ENCODE measurements at places on chromosomes 5 and 9.
A peak's percentile ranks its signal among the peaks of the same experiment; 100 is the strongest.

- no peak for DNase-seq
These were observed 35.8 kb downstream of the VLDLR start for GRCh38 chr9:2657427-2657826.

- DNase-seq: no peak
These were observed 447.3 kb upstream of the CCNG1 start for GRCh38 chr5:162990063-162990462.

DNA sequence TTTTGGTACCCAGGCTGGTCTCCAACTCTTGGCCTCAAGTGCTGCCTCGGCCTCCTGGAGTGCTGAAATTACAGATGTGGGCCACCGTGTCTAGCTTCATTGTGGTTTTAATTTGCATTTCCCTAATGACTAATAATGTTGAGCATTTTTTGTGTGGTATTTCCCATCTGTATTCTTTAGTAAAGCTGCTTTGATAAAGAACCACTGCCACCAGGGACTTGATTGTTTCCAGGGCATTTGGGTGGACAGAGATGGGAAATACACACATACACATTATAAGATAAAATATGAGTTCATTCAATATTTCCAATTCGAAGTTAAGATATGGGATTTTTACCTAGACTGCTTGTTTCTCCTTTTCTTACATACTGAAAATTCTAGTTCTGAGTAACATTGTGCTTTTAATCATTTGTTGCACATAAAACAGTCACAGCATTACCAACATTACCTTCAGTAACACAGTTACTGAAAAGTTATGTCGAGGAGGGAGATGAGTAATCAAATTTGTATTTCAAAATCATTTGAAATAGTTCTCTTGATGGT is 28.9 kb downstream of the HABP4 start:
- DNase-seq: no peak

DNA sequence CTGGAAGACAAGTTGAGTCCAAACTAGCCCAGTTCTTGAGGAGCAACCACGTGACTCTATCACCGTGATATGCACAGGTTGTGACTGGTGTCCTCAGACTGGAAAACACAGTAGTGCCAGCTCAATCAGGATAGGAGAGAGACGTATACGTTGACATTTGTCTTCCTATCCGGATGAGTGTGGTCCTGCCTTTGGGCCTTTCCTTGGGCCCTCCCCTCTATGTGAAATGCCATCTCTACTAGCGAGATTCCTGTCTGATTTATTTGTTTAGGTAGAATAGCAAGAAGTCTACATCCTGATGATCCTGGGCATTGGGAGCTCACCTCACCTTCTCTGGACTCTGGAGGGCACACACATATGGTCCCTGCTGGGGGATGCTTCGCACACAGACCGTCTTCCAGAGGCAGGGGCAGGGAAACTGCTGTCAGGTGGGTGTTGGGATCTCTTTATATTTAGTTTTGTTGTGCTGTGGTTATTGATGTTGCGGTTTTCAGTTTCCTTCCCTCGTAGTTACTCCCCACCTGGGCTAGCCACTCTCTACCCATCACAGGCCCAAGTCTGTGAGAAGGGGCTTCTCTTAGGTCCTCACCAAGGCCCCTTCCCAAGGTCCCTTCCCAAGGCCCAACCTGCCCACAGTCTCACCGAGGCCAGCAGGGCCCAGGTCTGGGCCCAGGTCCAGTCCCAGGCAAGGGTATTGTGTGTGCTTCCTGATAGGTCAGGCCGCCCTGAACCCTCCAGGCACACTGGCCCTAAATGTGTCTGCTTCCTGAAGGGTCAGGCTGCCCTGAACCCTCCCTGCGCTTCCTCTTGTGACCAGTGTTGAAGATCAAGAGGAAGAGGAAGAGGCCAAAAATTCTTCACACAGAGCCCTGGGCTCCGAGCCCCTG is 19.0 kb upstream of the SPINK4 start:
- no peak for DNase-seq

- DNase-seq: peak; percentile 63
These were observed 1264.5 kb upstream of the ACO1 start for GRCh38 chr9:31119890-31120454.

Data from NCI-H2081 (cell line).